ENCODE measurements at places on chromosomes 4 and X.

DNA sequence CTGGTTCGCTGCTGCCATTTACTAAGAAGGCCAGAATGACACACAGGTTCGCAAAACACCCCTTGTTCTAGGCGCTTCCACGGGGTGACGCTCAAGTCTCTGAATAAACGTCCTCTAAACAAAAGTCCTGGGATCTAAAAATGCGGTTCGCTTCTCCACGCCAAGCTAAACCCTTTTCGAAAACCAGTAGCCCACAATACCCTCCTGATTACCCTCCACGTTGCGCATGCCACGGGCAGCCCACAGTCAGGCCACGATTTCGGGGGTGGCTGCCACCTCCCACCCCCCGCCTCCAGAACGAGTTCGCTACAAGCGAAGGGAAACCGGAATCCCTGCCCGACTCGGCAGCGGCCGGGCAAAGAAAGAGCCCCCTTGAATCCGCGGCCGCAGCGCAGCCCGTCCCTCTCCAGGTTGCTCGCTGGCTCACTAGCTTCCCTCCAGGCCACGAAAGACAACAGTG is 423 bp downstream of the RPL39 start:
- peak; percentile 55 for DNase-seq

DNA sequence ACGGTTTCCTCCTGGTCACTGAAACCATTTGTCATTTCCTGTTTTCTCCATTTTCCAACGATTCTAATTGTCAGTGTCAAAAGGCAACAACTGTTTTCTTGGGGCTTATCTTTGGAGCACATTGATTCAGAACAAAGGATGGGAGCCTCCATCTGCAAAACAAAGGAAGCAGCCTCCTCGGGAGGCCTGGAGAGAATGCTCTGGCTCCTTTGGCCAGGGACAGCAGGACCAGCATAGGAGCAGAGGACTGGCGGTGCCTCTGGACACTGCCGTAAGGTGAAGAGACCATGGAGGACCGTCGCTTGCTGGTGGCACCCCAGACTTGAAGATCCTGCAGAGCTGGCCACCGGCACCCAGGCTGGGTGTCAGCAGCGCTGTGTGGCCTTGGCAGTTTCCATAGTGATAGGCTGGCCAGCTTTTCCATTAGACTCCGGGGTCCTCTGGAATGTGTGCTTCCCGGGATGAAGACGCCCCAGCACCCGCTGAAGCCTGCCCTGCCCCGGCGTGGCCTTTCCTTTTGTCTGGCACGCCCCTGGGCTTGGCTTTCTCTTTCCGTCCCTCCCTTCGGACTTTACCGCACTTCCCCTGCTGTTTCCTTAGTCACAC is 61.1 kb upstream of the MTM1 start:
- DNase-seq: no peak

- no peak for DNase-seq
Measured at GRCh38 chr4:3201718-3202702, 46.9 kb upstream of the MSANTD1 start.

DNA sequence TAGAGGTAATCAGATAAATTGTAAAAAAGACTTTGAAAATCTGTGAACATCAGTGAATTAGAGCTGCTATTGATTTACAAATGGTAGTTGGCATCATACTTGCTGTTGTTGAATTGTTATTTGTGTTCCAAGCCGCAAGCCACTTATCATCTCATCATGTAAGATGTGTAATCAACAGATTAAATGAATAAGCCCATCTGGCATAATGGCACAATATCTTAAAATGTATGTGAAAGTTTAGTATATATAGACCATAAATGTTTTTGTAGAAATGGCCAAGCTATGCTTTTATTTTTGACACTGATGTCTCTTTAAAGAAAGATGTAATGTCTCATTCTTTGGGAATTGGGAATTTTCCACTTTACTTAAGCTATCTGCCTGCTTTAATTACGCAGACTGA is 682.6 kb upstream of the GNPDA2 start:
- no peak for DNase-seq

DNA sequence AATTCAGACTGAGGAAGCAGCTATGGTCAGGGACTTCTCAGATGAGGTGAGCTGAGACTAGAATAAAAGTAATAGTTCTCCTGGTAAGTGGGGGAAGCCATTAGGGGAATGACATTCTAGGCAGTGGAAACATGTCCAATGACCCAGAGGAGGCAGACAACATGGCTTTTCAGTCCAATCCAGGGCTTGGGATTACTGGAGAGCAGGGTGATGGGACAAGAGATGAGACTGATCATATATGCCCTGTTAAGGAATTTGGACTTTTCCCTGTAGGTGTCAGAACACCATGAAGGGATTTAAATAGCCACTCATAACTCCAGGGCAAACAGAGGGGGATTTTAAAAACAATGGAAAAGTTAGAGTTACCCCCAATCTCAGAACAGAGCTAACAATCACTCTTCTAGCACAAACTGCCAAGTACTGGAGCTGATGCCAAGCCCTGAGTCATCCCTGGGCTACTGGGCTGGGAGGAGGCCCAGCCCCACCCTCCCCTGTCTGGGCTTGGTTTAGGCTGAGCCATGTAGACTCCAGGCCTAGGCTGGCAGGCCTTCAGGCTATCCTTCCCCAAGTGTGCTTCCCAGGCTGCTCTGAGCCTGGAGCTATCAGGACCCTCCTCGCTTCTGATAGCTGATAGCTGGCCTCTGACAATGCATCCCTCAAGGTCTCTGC is 22.7 kb upstream of the MSN start:
- peak; percentile 26 for DNase-seq

DNA sequence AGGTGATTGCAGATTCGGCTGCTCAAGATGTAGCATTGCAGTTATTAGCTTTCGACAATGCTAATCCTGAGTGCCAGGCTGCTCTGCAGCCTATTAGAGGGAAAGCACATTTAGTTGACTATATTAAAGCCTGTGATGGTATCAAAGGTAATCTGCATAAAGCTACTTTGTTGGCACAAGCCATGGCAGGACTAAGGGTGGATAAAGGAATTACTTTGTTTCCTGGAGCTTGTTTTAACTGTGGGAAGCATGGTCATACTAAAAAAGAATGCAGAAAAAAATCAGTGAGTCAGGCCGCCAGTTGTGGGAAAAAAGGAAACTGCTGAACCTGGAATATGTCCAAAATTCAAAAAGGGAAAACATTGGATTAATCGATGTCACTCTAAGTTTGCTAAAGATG is 154.9 kb upstream of the TECRL start:
- no peak for DNase-seq

- no peak for DNase-seq
Measured at GRCh38 chrX:72685018-72685417, 29.1 kb downstream of the PHKA1 start.

- DNase-seq: no peak
Measured at GRCh38 chr4:140837736-140838135, 81.6 kb upstream of the TBC1D9 start.

DNA sequence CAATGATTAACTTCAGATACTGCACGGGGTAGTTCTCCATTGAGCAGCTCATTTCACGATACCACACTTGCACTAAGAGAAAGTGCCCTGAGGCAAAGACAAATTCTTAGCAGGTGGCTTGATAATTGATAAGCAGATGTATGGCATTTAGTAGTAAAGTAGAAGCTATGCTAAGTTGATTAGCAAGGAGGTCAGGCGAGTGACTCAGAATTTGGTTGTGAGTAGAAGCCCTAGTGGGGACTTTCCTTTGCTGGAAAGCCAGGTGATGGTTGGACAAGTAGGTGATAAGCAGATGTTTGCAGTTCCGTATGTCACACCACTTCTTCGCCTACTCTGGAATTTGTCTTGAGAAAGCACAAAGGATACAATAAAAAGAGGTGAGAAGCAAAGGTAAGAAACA is 58.7 kb downstream of the TLL1 start:
- DNase-seq: no peak

DNA sequence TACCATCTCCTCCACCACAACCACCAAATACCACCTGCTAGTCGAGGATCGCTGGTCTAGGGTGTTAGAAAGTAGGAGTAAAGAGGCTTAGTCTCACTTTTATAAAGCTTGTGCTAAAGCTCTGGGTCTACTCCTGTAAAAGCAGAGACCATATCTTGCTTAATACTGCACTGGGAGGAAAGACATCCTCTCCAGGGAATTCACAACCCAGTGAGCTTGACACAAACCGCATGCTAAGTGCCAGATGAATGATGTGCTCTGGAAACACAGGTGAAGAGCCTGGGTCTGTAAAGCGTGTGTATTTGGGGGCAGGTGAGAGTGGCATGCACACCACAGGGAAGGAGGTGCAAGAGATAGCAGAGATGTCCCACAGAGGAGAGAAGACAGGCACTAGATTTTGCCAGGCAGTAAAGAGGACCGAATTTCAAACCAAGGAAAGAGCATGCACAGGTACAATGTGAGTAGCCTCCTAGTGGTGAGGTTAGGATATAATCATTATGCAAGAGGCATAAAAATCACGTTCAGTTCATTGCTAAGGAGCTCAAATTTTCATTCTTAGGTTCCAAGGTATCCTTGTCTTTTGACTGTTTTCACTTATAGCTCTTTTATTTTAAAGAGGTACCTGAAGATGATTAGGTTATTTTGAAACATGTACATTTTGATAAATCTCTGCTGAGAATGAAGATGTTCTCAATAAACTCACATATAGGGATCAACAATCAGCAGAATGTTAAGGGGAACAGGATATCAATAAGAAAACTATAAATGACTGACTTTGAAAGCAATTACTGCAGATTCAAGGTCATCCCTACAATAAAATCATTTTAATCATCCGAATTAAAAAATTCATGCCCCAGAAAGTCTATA is 20.7 kb downstream of the TAPT1 start:
- peak; percentile 18 for DNase-seq

GRCh38 chrX:123140904-123141303 is 43.2 kb upstream of the GRIA3 start:
- no peak for DNase-seq

DNA sequence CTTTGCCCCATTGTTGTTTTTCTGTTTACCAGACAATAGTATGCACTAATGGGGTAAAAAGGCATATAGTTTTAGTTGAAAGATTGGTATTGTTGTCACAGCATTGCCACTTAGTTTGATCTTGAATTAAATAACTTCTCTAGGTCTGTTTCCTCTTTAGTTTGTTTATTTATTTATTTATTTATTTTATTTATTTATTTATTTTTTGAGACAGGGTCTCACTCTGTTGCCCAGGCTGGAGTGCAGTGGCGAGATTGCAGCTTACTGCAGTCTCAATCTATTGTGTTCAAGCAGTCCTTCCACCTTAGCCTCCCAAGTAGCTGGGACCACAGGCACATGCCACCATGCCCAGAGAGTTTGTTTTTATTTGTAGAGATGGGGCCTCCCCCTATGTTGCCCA is 138.6 kb downstream of the KDM6A start:
- DNase-seq: no peak

DNA sequence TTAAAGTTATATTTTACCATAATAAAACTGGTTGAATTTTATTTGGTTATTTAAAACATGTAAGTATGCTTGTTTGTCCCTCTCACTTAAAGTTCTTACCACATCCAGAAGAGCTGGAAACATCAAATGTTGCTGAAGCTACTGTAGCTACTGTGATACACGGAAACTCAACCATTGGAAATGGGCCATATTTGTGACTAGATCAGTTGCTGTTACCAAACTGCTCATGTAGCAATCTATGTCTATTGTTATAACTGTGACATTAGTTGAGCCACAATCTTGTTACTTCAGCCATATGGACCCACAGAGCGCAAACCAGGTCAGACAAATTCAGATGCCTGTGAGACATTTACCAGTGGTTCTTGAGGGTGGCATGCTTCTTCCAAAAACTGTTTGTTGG is 41.6 kb downstream of the NDNF start:
- no peak for DNase-seq

DNA sequence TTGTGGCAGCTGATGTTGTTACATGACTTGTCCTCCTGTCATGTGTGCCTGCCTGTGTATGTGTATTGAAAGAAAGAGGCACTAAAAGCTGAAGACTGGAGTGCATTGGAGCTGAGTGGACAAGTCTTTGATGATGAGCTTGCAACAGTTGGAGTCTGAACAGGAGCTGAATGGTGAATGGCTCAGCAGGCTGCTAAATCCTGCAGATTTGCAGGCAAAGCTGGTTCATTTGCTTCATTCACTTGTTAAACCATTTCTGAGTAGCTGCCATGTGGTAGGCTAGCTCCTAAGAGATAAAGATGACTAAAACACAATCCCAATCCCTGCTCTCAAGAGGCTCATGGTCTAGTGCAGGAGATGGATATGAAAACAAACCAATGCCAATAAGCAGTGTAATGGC is 217.3 kb downstream of the CHRDL1 start:
- no peak for DNase-seq

- no peak for DNase-seq
Measured at GRCh38 chrX:148670277-148670676, 169.9 kb downstream of the AFF2 start.

DNA sequence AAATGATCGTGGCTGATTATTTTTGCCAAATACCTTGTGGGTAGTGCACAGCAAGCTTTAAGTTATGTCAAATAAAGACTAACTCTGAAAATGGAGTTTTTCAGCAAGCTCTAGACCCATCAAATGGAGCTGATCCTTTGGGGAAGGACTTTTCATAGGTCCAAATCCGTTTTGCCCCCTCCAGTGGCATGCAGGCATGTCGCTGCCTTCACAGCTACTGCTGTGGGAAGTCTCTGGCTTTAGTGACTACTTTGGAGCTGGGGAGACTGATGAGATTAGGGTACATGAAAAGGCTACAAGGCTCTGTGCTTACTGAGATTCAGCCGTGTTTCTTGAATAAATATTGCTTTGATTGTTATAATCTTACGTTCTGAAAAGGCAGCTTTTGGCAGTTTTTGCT is 106.6 kb upstream of the HS3ST1 start:
- no peak for DNase-seq
